ENCODE measurements at places on chromosomes 7 and 10.

GRCh38 chr7:120169996-120170783, 102.8 kb upstream of the KCND2 start:
- no peak for DNase-seq

DNA sequence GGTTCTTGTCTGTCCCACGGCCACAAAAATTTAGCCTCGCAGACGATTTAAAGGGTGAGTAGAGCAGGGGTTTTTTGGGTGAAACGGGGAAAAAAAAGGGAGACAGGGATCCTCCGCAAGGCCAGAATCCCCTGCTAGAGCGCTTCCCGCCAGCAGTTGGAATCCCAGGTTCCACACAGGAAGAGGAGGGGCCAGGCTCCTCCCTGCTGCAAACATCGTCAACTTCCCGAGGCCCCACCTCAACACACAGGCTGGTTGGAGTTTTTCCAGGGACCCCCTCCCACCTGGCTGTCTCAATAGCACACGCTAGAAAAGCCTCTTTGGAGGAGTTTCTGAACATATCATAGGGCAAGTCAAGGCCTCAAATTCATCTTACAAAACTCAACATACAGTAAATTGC, 112.7 kb downstream of the MTERF1 start:
- DNase-seq: no peak

DNA sequence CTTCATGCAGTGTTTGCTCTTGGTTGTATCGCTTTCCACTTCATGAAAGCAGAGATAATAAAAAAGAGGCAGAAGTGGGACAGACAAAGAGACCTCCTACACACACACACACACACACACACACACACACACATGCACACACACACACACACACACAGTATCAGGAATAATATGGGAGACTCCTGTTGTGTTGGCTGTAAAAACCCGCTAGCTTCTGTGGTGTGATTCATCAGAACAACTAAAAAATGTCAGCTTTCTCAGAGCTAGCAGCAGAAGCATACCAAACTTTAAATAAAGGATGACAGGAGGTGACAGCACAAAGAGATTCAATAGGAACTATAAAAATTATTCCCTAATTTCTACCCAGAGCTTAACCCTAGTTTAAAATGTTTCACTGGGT, 148.2 kb upstream of the LRRTM3 start:
- no peak for DNase-seq

DNA sequence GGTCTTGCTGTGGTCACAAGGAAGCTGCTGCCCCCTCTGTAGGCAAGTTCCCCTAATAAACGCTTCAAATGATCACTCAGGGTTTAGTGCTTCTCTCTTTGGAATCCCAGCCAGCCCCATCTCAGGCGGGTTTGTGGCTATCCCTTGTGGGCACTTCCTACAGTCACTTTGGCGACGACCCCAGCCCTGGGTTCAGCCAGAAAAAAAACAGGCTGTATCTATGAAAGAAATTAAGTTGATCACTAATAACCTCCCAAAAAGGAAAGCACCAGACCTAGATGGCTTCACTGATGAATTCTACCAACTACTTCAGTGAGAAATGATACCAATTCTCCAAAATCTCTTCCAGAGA, 208.2 kb downstream of the MAD1L1 start:
- DNase-seq: no peak

DNA sequence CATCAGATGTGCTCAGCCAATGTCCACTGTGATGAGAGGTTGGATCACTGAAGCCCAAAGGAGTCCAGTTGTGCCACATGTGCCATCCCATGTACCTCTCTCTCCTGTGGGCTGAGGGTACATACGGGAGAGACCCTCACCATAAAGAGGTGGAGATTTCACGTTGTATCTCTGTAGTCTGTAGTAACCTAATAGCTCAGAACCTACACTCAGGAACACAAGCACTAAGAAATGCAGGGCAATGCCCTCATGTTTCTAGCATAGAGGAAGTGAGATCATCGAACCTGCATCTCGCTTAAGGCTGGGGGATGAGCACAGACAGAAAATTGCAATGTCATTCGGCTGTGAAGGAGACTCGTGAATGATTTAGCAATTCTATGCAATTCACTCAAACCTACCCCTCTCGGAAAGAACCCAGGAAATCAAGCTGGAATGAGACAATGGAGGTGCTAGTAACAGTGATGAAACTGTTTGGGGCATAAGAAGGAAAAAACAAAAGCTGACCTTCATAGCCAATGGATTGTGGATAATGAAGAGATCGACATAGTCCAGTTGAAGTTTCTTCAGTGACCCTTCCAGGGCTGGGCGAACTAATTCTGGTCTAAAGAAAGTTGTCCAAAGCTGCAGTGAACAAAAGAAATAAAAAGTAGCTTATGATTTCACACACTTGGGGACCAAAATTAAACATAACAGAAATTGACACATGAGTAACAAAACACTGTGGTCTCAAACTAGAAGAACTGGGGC, 80.3 kb upstream of the UCN3 start:
- no peak for DNase-seq

DNA sequence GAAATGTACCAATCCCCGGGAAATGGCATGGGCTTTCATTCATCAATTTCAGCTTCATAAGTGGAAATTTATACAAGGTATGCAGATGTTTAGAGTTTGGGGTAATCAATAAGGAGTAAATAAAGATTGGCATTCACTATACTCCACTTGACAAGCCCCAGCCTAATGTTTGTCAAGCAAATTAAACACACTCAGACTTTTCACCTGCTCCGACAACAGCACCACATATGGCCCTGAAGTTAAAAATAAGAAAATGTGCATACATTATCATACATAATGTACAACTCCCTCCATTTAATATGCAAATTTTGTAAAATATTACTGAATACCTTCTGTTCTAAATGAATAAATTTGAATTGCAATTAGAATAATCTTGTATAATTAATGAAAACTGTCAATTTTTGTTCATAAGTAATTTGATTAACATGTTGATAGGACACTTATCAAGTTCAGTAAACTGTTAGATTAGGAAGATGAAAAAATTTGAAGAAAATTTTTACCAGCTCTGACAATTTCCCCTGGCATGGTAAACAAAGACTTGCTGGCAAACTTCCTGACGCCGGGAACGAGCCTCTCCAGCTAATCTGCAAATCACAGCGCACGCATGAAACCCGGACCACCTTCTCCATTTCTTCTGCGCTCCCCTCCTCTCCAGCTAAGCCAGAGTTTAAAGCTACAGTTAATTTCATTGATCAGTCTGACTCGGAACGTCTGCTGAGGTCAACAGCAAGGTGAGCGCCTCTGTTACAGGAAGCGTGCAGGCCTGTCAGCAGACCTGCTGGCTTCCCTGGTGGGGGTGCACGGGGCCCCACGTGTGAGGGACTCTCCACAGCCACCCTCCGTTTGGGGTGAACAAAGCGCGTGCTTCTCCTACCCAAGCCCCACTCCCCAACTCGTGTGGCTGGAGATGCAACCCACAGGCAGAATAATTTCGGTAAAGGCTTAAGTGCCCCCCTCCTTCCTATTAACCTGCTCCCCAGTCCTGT, 70.7 kb downstream of the EBF3 start:
- DNase-seq: no peak

GRCh38 chr10:470339-471003, 219.0 kb downstream of the DIP2C start:
- no peak for DNase-seq

DNA sequence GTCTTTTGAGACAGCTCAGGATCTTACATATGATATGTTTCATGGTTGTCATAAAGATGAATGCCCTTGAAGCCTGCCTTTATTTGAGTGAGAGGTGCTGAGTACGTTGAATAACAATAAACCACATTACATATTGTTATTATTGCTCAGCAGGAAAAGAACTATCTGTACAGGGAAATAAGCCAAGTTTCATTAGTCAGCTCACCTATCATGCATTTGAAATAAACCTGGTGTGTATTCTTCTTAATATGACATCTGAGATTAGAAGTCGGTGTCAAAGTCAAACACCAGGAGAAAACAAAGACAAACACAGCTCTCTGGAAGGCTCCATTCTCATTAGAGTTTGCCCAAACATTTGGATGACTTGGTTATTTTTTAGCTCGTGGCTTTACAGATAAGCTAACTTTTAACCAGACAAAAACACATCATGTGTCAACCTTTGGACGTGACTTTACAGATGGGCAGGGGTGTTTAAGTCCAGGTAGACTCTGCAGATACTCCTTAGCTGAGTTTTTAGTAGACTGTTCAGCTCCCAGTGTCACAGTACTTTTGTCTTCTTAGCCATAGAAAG, 71.2 kb upstream of the AOAH start:
- no peak for DNase-seq

DNA sequence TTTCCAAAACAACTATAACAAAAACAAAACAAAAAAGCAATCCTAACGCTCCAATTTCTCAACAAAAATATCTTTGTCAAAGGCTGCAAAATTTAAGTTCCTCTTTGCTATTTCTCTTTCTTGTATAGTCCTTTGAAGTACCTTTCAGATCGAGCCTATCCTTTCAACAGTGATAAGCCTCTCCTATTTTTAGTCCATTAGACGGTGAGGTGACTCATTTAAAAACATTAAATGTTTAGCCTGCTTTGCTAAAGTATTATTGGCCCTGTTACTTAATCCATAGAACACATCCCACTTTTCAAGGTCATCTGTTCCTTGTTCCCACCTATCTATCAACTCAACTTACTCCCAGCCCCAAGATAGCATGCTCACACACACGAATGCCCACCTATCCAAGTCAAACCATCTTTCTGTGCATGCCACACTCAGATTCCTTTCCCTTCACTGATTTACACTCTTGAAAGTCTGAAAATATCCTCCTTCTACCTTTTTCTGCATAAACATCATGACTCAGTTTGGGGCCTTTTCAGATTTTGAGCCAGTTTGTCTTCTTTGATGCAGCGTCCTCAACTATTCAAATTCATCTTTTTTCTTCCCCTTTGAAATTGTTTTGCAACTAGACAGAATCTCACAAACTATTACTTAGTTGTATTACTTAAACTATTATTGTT, 224.9 kb upstream of the TMEM229A start:
- no peak for DNase-seq

GRCh38 chr7:129285111-129285510, 60.3 kb downstream of the AHCYL2 start:
- no peak for DNase-seq

DNA sequence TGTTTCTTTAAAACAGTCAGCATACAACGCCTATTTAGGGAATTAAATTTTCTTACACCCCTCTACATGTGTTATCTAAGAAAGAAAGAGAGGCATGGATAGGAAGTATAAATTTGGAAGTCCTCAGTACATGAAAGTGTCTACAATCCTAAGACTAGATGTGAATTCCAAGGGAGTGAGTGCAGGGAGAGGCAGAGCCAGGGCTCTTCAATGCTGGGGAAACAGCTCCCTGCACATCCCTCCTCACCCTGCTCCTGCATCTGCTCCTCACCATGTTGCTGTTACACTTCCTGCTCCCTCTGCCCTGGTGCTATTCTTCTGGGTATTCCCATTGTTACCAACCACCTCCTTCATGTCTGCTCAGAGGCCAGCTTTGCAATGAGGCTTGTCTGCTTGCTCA, 229.1 kb upstream of the AKR1E2 start:
- DNase-seq: no peak

- DNase-seq: no peak
Observed at GRCh38 chr7:17357952-17358351, 59.5 kb downstream of the AHR start.

GRCh38 chr7:46945328-46945727, 636.6 kb downstream of the TNS3 start:
- DNase-seq: no peak

DNA sequence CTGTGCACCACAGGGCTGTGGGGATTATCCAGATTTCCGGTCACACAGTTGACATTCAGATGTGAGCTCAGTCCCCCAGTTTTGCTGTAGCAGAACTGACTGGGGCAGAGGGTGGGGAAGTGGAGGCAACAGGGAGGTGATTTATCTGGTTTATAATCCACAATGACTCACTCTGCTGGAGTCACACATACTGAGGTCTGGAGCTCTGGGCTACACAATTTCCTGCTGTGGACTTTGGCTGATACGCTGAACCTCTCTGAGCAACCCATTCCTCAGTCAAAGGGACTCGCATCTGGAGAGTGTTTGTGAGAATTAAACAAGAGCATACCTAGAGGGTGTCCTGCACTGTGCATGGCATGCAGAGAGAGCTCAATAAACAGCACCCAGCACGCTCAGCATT, 64.8 kb upstream of the PLPP4 start:
- no peak for DNase-seq

DNA sequence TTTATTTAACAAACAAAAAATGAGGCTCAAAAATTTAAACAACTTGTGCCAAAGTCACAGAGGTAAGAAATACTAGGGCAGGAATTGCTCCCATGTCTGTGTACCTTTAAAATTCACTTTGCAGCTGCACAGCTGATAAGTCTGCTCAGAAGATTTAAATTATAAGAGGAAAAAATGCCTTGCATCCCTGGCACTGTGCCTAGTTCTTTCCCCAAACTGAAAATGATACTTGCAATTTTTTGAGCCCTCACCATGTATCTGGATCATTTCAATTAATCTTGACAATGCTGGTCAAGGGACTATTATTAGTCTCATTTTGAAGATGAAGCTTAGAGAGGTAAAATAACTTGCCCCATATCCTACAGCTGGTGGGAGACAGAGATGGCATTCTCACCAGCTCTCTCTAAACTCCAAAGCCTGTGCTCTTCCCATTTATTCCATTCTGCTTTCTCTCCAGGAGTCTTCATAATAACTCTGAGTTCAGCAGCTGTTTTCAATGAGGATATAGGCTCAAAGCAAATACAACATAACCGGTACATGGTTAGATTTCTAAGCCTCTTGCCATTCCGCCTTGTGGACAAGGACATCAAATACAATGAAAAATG, 350.5 kb upstream of the LRRTM3 start:
- no peak for DNase-seq

DNA sequence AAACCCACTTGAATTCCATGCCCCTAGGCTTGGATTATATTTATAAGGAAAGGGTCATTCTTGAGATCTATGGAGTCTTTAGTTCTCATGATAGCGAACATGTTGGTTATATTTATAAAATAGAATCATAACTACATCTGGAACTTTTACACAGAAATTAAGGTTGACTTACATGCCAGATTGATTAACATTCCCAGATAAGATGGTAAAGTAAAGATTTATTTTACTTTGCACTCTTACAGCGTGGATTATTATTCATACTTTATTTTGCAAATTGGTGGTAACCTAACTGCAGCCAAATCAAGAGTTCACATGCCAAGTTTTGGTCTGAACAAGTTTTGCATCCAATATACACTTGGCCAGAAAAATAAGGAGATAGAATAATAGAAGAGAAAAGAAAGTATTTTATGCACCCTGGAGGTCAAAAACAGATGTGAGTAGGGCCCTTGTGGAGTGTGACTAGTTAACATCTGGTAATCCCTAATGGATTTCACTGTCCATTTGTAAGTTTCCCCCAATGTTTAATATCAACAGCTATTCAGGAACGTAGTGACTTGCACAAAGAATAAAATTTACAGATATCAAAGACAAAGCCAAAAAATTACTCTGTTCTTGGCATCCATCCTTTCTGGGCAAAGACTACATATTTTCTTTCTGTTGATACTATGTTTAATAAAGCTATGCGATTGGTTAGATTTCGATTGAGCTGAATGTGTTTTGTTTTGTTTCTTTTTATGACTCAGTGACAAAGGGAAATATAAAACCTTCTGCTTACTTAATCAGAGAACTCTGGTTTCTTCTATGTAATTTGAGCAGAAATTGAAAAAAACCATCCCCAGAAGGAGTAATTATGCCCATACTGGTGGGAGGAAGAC, 10.1 kb upstream of the TMEM26 start:
- DNase-seq: no peak
